ENCODE measurements at places on chromosomes 5 and 9. TPM values are rescaled to one million over a fixed set of nuclear protein-coding genes. Genes with fewer than 3 reads are reported as not detected.

DNA sequence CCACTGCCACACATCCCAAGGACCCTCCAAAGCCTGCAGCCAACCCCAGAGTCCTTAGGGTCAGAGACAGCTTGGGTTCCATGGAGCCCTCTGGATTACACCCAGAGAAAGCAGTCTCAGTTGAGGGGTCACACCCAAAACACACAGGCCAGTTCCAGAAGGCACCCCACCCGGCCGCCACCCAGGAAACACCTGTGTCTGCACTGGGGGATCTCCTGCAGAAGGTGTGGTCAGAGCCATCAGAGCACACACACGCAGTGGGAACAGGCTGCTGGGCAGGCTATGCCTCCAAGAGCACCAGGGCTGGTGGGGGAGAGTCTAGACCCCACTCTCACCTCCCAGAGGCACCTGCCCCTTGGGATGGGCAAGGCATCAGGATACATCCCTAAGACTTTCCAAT lies 27.3 kb downstream of the NIPAL4 start:
- DNase-seq, result no peak

DNA sequence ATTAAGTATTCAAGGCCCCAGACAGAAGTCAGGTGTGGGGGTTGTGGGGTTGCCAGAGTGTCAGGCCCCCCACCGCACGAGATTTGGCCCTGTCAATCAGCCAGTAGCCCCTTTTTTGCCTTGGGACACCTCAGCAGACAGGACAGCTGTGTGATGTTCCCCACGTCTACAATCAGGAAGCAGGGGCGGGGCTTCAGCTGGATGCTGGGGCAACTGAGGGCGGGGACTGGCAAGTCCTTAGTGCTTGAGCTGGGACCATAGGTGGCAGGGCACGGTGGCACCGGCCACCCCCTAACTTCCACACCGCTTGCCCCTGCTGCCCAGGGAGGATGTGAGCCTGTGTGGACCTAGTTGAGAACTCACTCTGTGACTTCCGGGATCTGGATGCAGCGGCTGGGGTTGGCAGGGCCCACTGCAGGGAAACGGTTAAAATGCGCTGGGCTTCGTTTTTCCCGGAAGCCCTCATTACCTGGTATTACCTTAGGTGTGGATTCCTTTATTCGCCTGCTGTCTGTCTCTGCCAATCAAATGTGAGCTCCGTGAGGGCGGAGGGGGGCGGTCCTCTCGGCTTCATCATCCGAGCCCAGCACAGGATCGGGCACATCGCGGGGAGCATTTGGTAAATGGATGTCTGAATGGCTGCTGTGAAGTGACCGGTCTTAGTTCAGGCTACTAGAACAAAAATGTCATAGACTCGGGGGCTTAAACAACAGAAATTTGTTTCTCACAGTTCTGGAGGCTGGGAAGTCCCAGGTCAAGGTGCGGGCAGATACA lies 7.5 kb upstream of the GTF3C5 start:
- no peak for DNase-seq

Gene C9orf78
- polyA plus RNA-seq, result 65.4 TPM

- DNase-seq, result peak; percentile 45
These were observed 238.4 kb downstream of the GOLPH3 start for GRCh38 chr5:31935496-31936369.

DNA sequence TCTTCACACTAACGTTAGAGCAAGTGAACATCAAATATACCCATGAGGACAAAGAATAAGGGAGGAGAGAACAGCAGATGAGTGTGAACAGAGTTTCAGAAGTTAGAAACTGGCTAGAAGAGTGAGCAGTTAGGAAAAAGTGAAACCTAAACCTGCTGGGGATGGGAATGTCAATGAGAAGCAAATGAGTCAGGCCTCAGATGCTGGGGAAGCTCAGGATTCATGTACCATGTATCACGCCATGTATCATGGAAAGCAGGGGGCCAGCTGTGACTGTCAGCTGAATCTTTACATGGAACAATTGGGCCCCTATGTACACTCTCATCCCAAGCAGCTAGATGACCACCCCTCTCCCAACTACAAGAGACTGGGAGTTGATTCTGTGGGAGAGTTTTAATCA lies 16.2 kb downstream of the GDF9 start:
- no peak for DNase-seq

Gene TLX3
- polyA plus RNA-seq, result not detected

Gene RNF44
- polyA plus RNA-seq, result 46.2 TPM

DNA sequence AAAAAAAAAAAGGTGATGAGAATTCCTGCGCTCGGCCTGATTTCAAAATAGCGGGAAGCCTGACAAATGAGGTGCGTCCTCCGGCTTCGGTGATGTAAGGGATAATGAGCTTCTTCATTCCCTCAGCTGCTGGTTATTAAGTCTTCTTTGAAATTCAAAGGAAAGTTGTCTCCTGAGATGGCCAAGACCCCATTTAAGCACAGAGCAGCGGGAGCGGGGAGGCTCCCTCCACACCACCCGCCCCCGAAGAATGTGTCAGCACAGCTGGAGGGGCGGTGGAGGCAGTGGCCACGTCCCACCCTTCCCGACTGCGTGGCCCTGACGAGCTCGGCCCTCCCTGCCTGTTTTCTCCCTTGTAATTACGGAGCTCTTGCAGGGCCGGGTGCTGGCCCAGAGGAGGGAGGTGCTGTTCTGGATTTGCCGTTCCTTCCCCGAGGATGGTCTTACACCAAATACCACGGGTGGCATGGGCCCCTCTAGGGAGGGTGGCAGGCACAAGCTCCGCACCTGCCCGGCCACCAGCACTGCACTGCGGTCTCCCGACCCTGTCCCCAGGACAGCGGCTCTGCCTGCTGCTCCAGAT lies 31.0 kb downstream of the SLC9A3 start:
- no peak for DNase-seq

DNA sequence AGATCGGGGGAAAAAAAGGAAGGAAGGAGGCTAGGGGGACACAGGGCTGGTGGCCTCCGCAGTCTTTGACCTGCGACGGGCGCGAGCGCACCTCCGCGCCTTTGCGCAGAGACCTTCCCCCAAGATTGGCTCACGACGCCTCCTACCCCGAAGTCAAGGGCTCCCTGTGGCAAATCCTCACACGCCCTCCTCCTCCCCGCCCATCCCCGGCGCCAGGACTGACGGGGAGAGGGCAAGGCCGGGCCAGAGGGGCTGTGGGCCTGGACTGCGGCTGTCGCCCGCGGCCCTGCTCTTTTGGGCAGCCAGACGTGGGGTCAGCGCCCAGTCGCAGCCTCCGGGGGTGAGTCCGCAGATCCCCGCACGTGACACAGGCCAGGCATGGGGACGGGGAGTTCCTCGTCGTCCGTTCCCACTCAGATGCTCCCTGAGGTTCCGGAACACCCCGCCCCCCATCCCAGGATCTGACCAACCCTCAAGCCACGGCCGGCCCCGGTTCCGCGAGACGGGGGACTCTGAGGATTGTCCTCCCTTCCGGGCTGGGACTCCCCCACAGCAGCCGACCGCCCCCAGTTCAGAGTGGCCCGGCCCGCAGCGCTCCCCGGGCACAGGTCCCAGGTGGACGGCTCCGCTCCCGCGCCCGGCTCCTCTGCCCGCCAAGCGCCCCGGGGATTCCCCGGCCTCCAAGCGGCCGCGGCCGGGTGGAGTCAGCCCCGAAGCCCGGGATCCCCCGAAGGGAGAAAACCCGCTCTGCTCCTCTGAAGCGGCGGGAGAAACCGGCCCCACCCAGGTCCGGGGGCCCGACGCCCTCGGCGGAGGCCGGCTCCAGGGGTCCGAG lies 543 bp upstream of the ANKRD33B start:
- no peak for DNase-seq

Gene KIF20A
- polyA plus RNA-seq, result 39.4 TPM

Gene LECT2
- 4.0 TPM for polyA plus RNA-seq

DNA sequence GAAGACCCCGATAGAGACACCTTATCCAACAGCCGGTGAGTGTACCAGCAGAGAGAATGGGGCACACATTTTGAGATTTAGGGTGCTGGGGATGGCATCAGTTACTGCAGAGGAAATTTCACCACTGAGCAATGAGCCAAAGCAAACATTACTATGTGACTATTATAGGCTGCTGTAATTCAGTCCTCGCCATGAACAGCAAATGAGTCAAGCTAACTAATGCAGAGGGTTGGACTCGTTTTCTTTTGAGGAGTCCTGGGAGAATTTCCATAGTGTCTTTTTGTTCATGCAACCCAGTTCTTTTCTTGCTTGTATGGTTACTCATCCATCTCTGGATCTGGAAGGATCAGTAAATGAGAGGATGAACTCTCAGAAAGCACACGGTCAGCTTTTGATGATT lies 323.8 kb downstream of the PSAT1 start:
- DNase-seq, result no peak

Gene GPX3
- 1,289 TPM for polyA plus RNA-seq

Gene MYORG
- 9.5 TPM for polyA plus RNA-seq

GRCh38 chr5:98768160-98768959 lies 5.1 kb upstream of the RGMB start:
- DNase-seq, result no peak

DNA sequence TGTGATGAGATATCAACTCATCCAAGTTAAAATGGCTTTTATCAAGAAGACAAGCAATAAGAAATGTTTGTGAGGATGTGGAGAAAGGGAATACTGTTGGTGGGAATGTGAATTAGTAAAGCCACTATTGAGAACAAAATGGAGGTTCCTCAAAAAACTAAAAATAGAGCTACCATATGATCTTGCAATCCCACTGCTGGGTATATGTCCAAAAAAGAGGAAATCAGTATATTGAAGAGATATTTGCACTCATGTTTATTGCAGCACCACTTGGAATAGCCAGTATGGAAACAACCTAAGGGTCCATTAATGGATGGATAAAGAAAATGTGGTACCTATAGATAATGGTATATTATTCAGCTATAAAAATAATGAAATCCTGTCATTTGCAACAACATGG lies 25.1 kb downstream of the PPIP5K2 start:
- DNase-seq, result no peak

Gene SLC25A2
- polyA plus RNA-seq, result 0.14 TPM

DNA sequence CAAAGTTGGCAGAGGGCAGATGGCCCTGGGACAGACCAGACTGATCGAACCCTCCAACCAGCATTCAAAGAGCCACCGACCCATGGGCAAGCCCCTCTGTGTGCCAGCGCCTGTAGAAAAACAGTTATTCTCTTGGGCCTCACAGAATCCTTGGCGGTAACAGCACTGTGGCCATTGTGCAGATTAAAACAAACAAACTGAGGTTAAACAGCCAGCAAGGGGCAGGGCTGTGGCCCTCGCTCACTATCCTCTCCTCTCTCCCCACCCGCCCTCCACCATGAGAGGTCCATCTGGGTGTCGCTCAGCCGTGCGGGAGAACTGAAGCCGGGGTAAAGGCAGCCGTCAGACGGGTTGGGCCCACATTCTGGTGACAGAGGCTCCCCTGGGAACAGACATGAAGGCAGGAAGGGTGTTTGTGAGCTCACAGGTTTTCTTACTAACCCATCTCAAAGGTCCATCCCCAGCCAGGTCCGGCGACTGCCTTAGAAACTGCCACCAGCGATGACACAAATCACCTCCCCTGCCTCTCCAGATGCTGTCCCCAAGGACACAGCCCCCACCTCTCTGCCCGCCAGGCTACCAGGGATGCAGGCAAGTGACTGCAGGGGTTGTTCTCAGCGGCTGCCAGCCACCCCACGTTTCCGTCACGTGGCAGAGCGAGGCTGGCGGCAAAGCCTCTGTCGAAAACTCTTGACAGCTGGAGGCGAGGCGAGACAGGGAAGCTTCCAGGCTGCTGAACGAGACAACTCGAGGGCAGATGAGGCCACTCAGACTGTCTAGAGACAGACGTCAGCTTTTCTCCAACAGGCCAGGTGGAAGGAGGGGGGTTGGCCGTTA lies 75.8 kb upstream of the SARDH start:
- DNase-seq, result no peak

Gene SKIC3
- 87.2 TPM for polyA plus RNA-seq

DNA sequence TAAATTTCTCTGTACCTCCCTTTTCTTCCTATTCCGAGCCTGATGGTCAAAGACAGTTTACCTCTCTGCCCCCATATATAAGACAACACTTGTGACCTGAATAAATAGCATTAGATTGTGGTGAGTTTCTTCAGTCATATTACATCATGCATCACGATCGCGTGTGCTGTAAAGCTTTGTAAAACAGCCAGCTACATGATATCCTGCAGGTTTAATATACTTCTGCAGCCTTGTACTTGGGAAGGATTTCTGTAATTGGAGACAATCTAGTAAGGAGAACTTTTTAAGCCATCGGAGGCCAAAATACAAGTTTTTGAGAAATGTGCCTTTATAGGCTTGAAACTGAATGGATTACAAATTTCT lies 711.8 kb upstream of the WWC1 start:
- no peak for DNase-seq

Gene SLC36A1
- 6.6 TPM for polyA plus RNA-seq

DNA sequence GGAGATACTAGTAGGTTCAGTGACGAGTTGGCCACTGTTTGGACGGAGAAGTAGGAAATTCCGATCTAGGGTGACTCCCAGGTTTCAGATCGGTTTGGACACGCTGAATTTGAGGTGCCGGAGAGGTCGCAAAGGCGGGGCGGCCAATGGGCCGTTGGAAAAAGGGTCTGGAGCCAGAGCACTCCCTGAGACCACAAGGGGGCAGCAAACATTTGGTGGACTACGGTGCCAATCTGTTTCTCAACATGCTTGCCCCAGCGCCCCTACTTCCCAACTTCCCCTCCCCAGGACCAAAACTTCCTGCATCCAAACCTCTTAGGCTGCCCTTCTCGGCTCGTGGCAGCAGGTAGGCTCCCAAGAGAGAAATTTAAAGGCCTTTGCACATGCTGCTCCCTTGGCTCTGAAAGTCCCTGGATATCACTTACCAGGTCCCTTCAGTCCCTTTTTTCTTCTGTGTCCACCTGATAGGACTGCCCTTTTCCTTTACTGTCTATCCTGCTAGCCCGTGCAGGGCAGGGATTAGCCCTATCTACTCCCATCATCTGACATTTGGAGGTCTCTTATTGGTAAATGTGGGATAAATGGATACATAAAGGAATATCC lies 992 bp upstream of the RPP25L start:
- DNase-seq, result no peak

Gene IFNA13
- polyA plus RNA-seq, result not detected

- no peak for DNase-seq
These were observed 55.2 kb downstream of the SLC1A3 start for GRCh38 chr5:36661456-36662220.

- no peak for DNase-seq
These were observed 150.4 kb upstream of the IER5L start for GRCh38 chr9:129328355-129329042.

GRCh38 chr5:1363581-1363980 lies 18.7 kb upstream of the CLPTM1L start:
- DNase-seq, result no peak

DNA sequence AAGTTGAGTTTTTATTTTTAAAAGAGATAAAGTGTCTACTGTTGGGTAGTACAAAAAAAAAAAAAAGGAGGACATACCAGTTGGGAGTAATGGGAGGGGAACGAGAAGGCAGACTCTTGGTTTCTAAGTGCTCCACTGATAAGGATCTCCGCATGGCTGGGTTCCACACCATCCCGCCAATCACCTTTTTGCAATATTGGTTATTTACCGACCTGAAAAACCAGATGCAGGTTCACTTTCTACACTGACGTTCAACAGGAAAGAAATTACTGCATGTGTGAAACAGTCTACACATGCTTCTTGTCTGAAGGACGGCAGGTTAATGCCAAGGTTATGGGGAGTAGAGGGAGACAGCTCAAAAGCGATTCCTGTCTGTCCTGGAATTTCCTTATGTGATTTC lies 75.5 kb downstream of the PTPN3 start:
- DNase-seq, result no peak

All from left renal cortex interstitium (tissue), 4 donors.